OCI-M1 (cell line): ENCODE measurements at places on chromosomes 13 and 19.

DNA sequence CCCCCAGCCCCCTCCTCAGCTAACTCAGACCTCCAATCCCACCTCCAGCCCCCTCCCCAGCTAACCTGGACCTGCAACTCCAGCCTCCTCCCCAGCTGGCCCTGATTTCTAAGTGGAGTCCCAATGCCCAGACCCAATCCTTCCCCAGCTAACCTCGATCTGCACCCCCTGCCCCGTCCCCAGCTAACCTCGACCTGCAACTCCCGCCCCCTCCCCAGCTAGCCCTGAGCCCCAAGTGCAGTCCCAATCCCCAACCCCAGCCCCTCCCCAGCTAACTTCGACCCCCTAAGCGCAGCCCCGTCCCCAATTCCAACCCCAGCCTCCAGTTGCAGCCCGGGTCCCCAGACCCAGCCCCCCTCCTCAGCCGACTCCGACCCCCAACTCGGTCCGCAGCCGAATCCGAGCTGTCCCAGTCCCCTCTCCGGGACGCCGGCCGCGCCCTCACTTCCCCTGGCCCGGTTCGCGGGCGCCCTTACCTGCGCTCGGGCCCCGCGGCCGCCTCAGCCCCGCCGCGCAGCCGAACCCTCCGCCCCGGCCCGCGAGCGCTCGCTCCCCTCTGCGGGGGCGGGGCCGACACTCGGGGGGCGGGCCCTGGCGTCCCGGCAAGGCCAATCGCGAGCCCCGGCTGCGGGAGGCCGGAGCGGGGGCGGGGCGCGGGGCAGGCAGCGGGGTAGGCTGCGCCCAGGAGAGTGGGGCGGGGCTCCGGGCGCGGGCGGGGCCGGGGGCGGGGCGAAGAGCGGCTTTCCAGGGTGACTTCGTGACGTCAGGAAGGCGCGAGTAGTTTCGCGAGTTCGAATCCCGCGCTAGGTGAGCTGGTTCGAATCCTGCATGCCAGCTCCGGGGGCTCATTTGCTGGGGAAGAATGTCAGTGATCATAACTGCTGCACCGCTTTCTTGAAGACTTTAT is at the start of gene GNG7:
TSS of gene GNG7 (minus strand) at position 525 of the 907 bp plus-strand sequence. CDS start 182,006 bp downstream, outside the sequence.
- peak; percentile 91 for DNase-seq

DNA sequence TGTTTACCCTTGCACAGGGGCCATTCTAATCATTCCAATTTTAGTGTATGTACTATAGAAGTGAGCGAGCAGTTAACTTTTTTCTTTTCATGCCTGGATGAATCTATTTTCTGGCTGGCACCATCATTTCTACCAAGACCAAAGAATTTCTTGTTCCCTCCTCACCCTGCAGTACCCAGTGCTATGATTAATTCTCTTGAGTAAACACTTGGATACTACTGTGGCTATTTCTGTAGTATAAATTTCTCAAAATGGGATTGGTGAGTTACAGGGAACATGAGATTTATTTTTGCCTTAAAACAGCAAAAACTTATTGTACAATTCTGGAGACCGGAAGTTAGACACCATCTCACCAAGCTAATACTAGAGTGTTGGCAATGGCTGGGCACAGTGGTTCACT is 7.6 kb downstream of the ZNF446 start:
- no peak for DNase-seq

DNA sequence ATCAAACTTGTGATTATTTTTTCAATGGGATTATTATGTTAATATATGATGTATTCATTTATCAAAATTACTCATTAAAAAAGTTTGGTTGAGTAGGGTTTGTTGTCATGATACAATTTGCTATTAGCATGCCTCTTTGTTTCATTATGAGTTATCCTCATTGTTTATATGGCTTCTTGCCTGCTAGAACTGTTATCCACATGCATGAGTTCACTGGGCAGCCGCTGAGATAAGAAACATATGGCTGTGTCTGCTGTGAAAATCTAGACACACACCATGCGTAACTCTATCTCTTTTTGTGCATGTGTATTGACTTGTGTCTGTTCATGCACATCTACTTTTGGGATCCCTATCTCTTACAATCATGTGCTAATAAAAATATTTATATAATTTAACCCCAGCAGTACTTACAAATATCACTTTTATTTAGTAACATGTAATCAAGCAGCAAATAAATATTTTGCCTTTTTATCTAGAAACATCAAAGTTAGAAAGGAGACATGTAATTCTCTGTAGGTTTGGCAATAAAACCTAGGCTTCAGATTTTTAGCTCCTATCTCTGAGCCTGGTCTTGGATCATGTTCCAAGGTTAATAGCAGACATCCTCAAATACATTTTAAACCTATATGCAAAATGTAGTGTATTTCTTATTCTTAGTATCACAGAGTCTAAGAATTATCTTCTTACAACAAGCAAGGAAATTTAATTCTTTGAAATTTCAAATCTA is 11.2 kb upstream of the KLF12 start:
- peak; percentile 72 for DNase-seq

GRCh38 chr13:67036699-67037457 is 193.3 kb downstream of the PCDH9 start:
- DNase-seq = no peak

GRCh38 chr13:43785261-43785649 is 1.5 kb downstream of the ENOX1 start:
- DNase-seq = no peak

DNA sequence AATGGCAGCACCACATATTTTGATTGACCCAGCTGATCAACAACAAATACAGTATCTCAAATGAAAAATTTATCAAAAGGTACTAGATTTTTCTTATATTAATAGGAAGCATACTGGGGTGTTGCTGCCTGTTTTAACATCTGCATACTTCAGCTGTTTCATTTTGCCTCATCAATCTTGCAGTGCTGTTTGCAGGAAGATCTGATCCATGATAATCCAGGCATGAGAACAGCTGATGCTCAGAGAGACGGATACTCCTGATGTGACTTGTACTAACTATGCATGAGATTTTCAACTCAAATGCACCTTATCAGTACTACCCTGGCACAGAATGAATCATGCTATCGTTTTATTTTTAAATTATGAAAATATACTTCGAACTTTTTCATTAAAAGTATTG is 2136.8 kb downstream of the PCDH9 start:
- DNase-seq = no peak

DNA sequence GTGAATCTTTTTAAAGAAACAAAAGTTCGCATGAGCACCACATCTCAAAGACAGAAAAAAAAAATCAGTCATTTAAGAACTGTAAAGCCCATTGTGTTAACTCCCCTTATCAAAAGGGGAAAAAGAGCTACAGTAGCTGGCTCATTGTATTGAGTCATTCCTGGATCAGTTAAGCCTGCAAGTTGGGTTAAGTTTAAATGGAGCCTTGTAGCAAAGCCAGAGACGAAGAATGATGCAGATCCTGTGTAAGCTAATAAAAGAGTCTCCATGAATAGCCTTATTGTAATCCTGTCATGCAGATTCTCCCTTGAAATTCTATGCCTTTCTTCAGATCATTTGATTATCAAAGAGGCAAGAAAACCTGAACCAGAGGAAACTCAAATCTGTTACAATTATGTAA is 83.8 kb downstream of the CRYL1 start:
- peak; percentile 49 for DNase-seq

DNA sequence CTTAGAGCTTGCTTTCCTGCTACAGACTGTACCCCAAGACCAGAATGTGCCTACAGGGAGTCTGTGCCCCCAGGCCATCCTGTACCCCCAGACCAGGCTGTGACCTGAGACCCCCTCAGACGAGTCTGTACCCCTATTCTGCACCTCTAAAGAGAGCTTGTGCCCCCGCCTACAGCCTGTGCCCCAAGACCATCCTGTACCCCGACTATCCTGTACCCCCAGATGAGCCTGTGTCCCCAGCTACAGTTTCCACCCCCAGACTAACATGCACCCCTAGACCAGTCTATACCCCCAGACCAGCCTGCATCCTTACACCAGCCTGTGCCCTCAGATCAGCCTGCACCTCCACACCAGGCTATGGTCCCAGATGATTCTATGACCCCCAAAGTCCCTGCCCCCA is 2.0 kb downstream of the CACNG6 start:
- DNase-seq = no peak

GRCh38 chr19:11284515-11284914 is 11.4 kb upstream of the TSPAN16 start:
- no peak for DNase-seq

- DNase-seq = peak; percentile 66
Observed at GRCh38 chr19:10532457-10532856, 11.2 kb upstream of the ATG4D start.

- no peak for DNase-seq
Observed at GRCh38 chr19:54063350-54064116, at the start of gene VSTM1. VSTM1 (minus strand) TSS chr19:54063897; CDS start chr19:54063777, 120 bp downstream.

GRCh38 chr19:31350033-31350692 is 927 bp upstream of the TSHZ3 start:
- DNase-seq = no peak

GRCh38 chr13:39452834-39453233 is 150.2 kb downstream of the LHFPL6 start:
- no peak for DNase-seq

- peak; percentile 30 for DNase-seq
Observed at GRCh38 chr13:110978390-110978789, 63.5 kb upstream of the ANKRD10 start.

DNA sequence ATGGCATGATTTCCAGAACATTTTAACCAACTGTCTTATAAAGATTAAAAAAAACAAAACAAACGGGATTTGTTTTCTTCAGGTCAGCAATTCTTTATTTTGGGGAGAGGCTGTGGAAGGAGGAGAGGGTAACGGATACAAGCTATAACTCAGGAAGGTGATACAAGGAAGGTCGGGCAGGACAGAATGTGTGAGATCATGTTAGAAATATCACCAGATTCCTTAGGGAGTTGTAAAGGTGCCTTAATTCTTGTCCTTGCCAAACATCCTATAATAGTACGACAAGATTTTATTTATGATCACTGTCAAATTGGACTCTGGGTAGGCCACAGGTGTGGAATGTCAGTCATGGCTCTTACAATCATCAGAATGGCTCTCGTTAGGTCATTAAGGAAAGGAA is 503.1 kb downstream of the DIAPH3 start:
- DNase-seq = no peak

GRCh38 chr19:1794424-1795172 is 17.5 kb downstream of the ATP8B3 start:
- no peak for DNase-seq

DNA sequence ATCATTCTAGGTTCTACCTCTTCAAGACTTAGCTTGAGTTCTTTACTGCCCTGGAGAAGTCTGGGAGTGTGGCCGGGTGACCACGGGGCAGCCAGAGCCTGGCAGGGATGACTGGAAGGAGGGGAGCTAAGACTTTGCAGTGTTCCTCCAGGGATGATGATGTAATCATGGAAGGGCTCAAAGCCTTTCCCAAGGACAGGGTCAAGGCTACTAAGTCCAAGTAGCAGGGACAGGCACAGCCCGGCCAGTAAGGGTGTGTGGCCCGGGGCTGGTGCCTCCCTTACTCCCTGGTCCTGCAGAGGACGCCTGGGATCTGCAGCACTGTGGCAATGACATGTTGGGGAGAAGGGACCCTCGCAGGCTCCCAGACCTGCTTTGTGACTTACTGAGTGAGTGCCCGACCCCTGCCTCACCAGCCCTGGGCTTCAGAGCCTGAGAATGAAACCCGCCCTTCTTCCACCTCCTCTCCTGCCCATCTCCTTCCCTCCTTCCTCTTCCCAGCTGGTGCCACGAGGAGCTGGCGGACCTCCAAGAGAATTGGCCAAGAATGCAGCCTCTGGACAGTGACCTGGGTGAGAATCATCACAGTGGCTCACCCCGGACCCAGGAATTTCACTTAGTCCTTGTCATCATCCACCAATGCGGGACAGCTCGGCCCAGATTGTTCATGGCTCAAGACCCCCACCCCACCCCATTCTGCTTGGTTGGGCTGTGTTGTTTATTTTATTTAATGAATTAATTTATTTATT is 15.6 kb upstream of the FBXO17 start:
- DNase-seq = no peak

DNA sequence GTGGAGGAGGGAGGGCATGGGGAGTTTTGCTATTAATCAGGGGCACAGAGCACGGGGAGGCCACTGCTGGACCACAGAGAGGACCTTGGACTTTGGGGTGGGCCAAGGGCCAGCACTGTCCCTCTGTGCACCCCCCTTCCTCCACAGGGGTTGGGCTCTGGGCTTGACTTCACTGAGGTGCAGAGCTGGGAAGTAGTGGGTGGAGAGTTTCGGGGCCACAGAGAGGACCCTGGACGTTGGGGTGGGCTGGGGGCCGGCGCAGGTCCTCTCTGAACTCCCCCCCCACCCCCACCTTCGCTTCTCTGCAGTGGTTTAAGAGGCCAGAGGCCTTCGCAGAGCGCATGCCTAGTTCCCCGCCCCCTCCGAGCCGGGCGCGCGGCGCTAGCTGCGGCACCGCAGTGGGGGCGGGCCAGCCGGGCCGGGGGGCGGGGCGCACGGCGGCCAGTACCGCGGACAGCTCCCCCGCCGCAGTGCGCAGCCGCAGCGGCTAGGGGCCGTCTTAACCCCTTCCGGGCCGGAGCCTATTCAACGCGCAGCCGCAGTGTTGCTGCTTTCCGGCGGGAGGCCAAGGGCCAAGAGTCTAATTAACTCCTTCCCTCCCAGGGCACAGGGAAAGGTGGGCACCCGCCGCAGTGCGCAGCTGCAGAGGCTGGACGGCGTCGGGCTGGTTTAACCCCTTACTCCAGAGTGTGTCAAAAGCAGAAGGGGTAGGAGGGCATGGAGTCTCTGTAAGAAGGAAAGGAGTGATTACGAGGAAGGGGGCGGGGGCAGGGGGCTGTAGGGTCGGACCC is 3.7 kb downstream of the KCNC3 start:
- DNase-seq = peak; percentile 92

DNA sequence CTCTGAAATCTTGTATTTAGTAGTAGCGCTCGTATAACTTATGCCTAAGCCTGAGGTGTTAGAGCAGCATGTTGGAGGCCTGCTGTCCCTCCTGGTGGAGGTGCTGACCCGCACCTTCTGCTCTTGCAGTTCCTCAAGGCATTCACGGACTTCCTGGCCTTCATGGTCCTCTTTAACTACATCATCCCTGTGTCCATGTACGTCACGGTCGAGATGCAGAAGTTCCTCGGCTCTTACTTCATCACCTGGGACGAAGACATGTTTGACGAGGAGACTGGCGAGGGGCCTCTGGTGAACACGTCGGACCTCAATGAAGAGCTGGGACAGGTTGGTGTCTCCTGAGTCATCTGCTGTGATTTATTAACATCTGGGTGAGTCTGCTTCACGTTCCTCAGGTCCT is 136.7 kb downstream of the ATP11A start:
- no peak for DNase-seq

DNA sequence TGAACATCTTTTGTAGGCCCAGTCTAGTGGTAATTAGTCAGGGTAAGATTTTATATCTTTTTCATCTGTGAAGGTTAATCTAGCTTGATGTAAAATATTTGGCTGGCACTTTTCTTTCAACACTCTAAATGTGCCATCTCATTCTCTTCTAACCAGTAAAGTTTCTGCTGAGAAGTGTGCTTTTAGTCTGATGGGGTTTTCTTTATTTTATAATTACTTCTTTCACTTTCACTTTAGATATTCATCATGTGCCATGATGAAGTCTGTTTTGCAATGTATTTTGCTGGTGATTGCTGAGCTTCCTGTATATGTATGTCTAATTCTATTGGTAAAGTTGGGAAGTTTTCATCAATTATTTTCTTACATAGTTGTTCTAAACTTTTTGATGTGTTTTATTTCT is 31.9 kb downstream of the ZNF726 start:
- peak; percentile 85 for DNase-seq

GRCh38 chr19:6227936-6228325 is 51.8 kb downstream of the MLLT1 start:
- no peak for DNase-seq
